ENCODE measurements at places on chromosomes 3 and 15.

DNA sequence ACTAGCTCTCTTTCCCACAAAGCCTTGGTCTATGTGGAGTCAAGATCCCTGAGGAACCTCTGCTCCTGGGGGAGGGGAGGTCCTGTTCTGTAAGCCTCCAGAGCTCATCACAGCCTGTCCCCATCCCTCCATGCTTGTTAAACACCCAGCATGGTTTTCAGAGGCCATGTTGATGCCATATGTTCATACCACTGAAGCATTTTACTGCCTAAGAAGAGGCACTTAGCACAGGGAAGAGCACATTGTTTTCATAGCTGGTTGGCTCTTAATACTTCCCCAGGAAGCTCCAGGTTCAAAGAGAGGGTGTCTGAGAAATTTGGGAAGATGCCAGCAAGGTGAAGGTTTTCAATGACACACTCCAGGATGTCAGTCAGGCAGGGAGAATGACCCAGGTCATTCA is 25.6 kb downstream of the CPNE4 start:
- no peak for DNase-seq

DNA sequence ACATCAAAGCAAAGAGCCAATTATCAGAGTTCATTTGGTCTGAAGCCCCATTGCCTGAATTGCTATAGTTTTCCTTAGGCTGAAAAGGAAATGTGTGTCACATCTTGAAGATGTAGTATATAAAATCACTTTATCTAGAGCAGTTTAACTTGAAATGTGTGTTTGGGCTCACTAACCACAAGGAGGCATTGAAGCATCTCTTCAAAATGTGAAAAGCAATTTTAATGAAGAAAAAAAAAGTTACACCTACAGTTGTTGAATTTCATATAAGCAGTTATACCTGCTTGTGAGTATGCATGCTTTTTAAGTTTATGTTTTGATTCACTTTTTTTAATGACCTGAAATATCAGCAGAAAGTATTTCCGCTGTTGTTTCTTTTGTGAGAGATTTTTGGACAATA is 129.3 kb downstream of the IQCH start:
- DNase-seq, result no peak

DNA sequence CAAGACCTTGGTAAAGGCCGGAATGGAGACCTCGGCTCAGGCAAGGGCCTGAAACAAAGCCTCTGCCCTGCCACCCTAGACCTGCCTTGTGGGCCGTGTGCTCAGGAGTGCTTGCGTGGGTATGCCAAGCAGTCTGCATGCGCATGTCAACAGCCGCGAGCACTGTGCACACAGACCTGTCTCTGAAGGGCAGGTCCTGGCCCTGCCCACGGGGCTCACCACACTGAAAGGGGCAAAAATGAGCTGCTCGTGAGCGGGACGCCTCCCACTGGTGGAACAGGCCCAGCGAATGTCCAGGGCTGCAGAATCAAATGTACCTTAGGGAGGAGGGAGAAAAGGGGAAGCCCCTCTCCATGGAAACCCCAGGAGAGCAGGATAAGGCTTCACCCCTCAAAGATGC is 44.3 kb upstream of the FGD5 start:
- no peak for DNase-seq

DNA sequence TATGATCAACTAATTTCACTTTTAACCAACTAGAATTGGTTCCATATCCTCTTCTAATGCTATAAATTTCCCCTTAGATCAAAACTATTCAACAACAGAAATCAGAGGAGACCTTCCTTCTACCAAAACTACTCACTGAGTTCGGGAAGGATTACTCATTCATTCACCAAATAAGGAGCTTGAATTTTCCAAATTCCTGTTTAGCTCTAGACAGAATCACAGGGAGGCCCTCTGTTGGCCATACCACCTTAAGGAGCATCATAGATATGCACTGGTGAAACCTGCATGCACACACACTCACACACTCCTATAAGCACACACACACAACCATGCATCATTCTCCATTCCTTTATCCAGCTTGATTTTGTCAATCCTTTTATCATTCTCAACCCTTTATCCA is 49.0 kb downstream of the SUCLG2 start:
- no peak for DNase-seq

DNA sequence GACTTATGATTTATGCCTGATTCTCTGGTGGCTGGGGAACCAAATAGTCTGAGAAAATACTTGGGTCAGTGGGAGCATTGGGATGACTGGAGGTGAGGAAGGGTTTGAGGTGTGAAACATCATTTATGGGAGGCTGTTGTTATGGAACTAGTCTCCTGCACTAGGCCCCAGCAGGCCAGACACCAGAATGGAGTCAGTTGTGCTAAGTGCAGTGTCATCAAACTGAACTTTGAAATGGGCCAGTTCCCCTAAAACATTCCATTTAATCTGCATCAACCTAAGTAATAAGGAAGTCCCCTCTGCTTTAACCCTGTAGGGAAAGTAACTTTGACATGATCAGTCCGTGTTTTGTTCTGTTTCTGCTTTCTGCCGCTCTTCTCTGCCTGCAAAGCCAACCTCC is 44.9 kb upstream of the KLHL25 start:
- DNase-seq, result no peak

DNA sequence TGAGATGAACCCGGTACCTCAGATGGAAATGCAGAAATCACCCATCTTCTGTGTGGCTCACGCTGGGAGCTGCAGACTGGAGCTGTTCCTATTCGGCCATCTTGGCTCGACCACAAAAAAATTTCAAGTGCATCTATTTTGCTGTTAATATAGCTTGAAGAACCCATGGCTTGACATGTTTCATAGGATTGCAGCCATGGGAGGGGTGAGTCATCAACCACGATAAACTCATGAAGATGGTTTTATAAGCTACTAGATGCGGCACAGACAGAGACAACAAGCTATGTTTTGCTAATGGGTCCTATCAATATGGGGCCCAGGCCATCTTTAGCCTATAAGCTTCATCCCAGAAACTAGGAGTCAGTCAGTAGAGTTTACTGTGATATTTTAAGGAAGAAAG is 100.4 kb upstream of the PHLDB2 start:
- no peak for DNase-seq

DNA sequence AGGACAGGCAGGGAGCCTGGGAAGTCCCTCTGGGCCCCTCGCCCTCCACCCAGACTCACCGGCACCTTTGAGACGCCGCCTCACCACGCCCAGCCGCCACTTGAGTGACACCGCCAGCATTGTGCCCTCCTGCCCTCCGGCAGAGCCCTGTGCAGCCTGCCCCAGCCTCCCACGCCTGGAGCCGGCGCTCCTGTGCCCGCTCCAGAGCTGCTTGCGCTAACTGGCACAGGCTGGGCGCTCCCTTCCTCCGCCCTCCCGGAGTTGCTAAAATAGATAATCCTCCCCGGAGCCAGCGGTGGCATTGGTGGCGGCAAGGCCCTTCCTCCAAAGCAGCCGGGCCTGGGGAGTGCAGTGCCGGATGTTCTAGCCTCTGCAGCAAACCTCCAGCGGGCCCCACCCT is 15.7 kb upstream of the GRIP2 start:
- no peak for DNase-seq

GRCh38 chr3:66606868-66607267 is 106.0 kb upstream of the LRIG1 start:
- no peak for DNase-seq

- DNase-seq, result no peak
Measured at GRCh38 chr15:38864827-38865581, 300.4 kb upstream of the RASGRP1 start.

- DNase-seq, result peak; percentile 21
Measured at GRCh38 chr3:126522363-126522788, 1.6 kb upstream of the CHST13 start.

DNA sequence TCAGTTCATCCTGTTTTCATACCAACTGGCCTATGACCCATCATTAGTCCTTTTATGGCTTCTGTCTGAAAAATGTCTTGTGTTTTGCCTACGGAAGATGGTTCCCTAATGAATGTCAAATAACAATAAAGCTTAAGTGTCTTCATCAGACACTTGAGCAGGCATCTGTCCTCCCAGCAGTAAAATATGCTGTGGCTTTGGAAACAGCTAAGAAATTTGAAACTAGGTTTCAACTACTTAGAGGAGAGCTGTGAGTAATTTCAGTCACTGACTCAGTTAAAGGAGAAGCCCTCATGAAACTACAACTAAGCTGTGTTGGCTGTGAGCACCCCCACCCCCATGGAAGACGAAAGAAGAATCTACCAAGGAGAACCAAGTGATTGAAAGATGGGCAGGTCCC is 409.4 kb upstream of the PPP2R3A start:
- no peak for DNase-seq

DNA sequence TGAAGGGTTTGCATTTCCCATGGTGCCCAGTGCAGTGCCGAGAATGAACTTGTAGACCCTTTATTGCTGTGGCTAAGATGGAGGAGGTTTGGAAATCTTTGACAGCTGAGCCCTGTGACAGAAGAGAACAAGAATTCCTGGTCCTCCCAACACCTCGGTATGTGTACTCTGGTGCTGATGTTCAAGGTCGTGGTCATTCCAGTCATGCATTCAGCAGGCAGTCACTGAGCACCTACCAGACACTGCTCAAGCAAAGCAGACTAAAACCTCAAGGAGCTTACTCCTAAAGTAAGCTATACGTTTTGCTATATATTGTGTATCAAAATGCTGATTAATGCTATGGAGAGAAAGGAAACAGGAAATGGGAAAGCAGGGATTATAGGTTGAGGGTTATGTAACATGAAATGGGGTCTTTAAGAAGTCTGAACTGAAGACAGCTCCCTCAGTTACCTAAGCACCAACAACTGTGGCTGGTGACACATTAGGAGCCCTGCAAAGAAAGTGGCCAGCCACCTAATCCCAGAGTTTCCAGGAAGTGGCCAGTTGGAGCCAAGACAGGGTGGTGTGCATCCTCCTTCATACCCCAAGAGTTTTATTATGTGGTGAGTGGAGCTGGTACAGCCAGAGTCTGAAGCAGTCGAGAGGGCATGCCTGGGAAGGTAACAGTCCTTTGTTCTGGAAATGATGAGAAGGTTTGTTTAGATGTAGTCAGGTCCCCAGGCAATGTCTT is 65.0 kb downstream of the CCNL1 start:
- no peak for DNase-seq

DNA sequence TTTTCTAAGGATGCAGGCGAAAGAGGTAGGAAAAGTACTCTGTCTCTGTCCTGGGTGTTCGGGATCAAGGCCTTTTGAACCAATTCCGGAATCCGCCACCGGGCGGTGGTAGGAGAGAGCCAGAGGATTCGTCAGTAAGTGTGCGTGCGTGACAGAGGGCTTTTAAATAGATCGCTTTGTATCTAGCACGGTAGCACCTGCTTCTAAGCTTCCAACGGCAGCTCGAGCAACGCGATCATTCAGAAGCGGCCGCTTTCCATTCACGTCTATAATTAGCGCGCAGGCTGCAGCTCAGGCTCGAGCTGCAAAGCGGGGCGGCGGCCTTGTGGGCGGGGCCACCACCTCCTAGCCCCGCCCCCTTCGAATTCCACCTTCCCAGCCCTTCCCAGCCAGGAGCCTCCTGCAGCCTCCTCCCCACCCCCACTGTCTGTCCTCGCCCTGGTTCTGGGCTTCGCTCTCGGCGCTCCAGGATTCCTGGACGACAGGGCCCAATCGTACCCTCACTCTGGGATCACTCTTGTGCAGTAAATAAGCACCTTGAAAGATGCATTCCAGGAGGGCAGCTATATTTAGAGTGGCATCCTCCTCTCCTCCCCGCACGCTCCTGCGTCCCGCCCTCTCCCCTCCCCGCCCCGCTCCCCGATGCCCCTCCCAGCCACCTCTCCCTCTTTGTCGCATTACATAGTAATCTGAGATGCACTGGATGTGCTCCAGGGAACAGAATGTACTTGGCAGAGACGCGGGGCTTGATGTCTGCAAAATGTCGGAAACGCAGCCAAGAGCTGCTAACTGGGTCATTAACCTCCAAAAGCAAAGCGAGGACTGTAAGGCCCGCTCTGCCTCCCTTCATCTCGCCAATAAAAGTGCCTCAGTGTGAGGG is 224.1 kb upstream of the TPRG1 start:
- peak; percentile 99 for DNase-seq

DNA sequence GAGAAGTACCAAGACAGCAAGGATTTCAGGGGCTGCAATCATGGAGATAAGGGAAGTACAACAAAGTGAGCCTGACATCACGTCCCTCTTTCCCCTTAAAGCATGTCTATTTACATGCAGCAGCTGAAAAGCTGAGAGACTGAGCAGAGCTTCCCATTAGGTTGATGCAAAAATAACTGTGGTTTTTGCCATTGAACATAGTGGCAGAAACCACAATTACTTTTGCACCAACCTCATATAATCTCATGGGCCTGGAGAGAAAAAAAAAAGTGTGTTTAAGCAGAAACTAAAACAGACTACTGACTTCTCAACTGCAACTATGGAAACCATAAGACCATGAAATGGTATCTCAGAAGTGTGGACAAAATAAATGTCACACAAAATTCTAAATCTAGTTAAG is 48.3 kb downstream of the CCDC12 start:
- no peak for DNase-seq

GRCh38 chr3:150844484-150844883 is 60.8 kb downstream of the MINDY4B start:
- DNase-seq, result no peak

GRCh38 chr15:36005542-36005941 is 459.6 kb upstream of the DPH6 start:
- DNase-seq, result no peak

GRCh38 chr3:189953551-189953950 is 167.1 kb downstream of the P3H2 start:
- DNase-seq, result no peak

- no peak for DNase-seq
Measured at GRCh38 chr15:82143390-82144385, 97.9 kb upstream of the MEX3B start.

GRCh38 chr3:183340222-183340621 is 87.2 kb downstream of the B3GNT5 start:
- no peak for DNase-seq

- DNase-seq, result no peak
Measured at GRCh38 chr3:132255041-132255745, 62.0 kb upstream of the ACP3 start.
